Lung (tissue), 17 donors: ENCODE measurements at places on chromosomes 4 and X.
A peak's percentile ranks its signal among the peaks of the same experiment; 100 is the strongest.

DNA sequence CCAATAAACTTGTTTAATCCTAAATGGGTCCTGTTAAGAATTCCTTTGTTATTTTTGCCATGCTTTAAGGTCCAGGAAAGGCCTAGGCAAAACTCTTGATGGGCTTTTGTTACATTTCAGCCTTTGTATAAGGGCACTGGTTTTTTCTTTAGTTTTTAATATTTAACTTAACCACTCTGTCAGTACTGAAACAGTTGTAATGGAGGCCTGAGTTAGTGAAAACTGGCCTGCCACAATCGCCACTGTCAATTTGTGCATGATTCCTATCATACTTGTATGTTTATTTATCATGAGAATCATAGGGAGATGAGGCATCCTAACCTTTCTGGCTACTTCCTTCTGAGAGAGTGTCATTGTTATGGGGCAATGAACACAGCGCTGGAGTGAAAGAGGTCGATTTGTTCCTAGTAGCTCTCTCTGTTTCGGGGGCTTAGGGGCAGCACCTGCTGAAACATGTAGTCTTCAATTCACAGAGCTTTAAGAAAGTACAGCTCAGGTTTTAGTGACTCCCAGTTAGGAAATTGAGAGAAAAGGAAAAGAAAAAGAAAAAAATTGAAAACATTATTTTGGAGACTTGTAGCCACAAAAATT lies 393.8 kb upstream of the FSTL5 start:
- DNase-seq, result no peak

DNA sequence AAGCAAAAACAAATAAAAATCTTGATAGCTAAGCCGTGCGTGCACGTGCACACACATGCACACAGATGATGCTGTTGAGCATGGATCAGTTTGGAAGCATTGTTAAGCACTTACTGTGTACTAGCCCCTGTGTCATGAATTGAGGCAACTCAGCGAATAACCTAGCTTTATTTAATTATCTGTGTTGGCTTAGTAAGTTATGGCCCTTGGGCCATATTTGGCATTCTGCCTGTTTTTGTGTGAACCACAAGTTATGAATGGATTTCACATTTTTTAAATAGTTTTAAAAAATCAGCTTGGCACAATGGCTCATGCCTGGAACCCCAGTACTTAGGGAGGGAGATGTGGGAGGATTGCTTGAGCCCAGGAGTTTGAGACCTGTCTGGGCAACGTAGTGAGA lies 113.6 kb upstream of the CBLL2 start:
- DNase-seq, result no peak

DNA sequence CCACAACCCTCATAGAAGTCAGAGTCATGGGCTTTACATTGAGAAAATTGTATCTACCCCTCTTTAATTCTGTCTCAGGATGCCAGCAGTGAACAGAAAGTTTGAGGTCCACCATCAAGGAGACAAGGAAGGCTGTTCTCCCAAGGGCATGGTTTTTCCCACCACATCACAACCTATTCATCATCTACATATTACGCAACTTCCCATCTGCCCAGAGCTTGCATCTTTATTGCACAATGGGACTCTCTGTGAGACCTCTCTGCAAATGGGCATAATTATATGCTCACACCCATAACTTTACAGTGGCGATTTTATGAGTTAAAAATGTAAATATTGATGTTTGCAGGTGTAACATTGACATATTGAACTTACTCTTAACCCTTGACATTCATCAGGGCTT lies 38.9 kb downstream of the PAGE2 start:
- DNase-seq, result peak; percentile 5

- peak; percentile 99 for DNase-seq
Observed at GRCh38 chr4:120317713-120318112, 251.1 kb upstream of the MAD2L1 start.

DNA sequence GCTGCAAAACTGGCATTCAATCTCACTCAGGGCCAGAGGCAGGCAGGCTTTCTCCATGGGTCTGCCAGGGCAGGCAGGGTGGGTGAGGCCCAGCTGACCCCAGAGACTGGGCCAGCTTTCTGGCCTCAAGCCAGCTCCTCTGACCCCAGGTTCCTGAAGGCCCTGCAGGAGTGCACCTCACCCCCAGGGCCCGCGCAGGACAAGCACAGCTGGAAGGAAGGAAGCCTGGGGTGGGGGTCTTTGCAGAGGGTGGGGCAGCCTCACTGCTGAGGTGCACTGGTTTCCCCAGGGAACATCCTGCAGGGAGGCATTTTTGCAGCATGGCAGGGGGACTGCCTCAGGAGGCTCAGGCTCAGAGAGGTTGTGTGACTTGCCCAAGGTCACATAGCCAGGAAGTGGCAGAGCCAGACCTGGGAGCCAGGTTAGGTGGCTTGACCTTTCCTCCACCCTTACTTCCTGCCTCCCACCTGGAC lies 31.5 kb upstream of the AFAP1 start:
- DNase-seq, result no peak

- no peak for DNase-seq
Observed at GRCh38 chr4:531721-532565, 32.9 kb downstream of the PIGG start.

DNA sequence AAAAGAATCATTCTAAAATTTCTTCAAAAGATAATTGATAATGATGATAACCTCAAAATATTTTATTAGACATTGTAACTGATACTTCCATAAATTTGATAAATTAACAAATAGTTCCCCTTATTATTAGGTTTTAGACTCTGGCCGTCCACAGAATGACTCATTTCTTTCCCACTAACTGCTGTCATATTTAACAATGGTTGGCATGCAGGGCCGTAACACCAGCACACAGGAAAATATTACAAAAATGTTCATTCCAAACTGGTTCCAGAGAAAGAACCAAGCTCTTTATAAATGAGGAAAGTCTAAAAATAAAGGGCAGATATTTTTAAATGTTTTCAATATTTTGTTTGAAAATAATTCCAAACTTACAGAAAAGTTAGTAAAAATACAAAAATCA lies 28.2 kb downstream of the WDFY3 start:
- DNase-seq, result no peak

DNA sequence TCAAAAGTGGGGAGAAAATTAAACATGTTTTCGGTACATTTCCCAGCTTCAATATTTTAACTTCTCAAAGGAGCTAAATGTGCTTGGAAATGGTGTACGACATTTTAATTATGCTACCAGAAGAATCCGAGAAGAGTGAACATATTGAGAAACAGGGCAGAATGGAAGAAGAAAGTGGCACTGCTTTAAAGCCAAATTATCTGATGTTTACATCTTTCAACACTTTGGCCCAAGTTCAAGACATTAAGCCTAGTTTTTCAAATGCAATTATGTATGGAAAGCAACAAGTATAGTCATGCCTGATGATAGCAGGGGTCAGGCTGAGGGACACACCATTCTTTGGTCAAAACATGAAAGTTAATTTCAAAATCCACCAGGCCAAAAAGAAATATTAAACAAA lies 577.9 kb upstream of the ZFP42 start:
- no peak for DNase-seq

DNA sequence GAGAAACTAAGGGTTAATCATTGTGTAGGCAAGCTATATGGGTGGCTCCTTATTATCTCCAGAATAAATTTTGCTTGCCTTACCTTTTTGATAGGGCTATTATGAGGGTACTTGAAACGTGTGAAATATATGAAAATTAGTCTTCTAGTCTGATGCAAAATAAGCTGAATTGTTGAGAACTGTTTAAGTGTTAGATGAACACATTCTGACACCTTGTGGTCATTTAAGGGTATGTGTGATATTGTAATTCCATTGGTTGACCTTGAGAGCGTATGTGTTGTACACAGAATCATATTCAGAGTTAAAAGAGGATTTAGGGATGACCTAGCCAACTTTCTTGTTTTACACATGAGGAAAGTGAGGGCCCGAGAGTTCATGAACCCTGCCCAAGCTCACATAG lies 44.6 kb upstream of the LINC00632 start:
- no peak for DNase-seq

GRCh38 chr4:108533245-108533844 lies 87.0 kb upstream of the RPL34 start:
- no peak for DNase-seq

GRCh38 chr4:122959981-122960610 lies 37.7 kb upstream of the NUDT6 start:
- no peak for DNase-seq

DNA sequence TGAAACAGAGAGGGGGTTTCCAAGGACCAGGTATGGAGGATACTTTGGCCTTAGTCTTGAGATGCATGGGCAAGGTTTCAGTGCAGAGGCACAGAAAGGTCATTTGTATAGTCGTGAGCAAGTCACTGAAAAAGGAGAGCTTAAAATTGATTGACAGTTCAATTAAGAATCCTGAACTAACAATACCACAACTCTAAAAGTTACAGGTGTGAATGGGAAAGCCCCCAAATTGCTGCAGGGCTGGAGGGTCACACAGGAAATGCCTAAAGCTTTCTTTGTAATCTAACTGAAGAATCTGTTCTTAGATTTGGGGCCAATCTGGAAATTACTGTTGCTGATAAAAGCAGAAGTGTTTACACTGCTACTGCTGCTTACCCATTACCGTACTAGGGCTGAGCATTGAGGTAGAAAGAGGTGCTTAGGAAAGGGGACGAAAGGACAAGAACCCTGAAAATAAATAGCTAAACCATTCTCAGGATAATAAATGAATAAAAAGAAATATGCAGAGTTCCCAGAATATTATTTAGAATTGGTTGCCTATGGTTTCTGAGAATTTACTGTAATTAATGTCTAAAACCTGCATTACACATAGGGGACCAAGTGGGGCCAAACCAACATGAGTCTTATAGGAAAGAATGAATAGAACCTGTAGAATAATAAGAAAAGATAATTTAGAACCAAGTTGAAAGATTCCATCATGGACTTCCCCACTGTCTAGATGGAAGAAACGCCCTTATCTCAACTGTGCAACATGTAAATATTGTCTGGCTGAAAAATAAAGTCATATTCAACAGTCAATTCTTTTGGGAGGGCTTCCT lies 91.9 kb upstream of the PPP1R2C start:
- no peak for DNase-seq

GRCh38 chrX:64977830-64978229 lies 1.6 kb upstream of the ZC4H2 start:
- DNase-seq, result no peak

DNA sequence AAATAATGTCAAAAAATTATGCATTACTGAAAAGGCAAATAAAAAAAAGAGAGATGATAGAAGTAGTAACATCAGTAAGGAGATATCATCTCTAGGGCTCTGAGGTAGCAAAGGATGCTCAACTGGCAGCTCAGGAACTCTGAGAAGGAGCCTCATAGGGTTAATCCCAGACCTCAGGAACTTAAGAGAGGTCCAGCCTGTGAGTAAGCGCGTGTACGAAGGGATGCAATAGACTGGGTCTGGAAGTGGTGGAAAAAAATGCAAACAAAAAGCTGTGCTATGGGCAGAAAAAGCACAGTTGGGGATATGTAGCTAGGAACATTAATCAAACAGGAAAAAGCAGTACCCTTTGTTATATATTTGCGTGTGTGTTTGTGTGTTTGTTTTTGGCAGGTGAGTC lies 282.0 kb downstream of the GALNTL6 start:
- DNase-seq, result no peak

DNA sequence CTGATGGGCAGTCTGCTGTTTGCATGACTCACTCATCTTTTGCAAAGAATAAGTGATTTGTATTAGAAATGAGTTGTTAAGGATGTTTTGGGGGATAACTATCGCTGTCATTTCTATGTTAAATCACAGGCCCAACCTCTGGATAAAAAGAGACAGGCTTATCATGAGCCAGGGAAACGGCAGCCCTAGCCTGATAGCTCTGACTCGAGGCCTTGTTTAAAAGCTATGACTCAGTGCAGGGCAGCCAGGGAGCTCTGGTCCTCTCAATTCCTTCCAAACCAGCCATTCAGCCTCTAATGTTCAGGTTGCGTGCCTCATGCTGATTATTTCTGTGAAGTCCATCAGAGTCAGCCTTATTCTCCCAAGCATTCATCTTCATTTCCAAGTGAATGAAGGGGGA lies 305.9 kb upstream of the HAND2 start:
- peak; percentile 13 for DNase-seq

DNA sequence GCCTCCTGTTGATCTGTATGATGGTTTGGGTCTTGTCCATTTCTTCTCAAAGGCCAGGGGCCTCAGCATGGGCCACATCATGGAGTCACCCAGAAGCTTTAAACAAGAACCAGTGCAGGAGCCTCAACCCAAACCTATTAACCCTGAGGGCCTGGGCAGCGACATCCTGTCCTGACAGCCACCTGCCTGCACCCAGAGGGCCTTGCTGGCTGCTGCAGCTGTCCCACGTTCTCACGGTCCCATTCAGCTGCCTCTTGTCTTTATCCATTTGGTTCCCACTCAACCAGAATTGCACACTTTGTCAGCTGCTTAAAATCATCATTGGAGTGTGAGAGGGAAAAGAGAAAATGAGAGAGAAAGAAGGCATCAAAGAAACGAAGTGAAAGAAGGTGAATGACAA lies 21.6 kb downstream of the C4orf50 start:
- DNase-seq, result no peak

- DNase-seq, result no peak
Observed at GRCh38 chrX:5644776-5645175, 583.9 kb downstream of the NLGN4X start.

GRCh38 chrX:134173541-134174272 lies 63.3 kb upstream of the CCDC160 start:
- DNase-seq, result peak; percentile 18

DNA sequence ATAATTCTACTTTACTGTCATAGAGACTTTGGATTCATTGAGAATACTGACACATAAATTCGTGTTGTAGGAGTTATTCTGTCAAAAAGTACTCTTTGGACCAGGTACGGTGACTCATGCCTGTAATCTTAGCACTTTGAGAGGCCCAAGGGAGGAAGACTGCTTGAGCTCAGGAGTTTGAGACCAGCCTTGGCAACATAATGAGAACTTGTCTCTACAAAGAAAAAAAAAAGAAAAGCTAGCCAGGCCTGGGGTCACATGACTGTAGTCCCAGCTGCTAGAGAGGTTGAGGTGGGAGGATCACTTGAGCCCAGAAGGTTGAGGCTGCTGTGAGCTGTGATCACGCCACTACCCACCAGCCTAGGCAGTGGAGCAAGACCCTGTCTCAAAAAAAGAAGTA lies 54.9 kb downstream of the WDR19 start:
- DNase-seq, result no peak

- DNase-seq, result peak; percentile 26
Observed at GRCh38 chr4:40769266-40769665, 19.5 kb downstream of the NSUN7 start.

DNA sequence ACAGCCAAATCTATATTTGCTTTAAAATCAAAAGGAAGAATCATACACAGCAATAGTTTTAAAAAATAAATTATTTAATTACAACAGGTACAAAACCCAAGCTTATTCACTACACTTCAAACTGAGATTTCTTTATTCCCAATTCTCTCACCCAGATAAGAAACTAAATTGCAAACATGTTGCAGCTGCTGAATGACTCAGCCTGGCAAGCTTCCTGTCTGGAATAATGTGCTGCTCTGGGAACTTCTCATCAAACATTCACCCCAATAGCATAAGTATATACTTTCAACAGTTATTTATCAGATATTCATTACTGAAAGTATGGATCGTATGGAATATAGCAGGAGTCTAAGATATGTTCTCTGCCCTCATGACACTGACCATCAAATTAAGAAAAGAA lies 43.0 kb upstream of the GABRA2 start:
- DNase-seq, result peak; percentile 24

GRCh38 chr4:55706541-55706940 lies 70.4 kb upstream of the NMU start:
- DNase-seq, result no peak

GRCh38 chr4:139972305-139972704 lies 181.7 kb downstream of the MAML3 start:
- no peak for DNase-seq

- DNase-seq, result no peak
Observed at GRCh38 chr4:152559641-152560040, 23.7 kb upstream of the FBXW7 start.

- no peak for DNase-seq
Observed at GRCh38 chr4:3305610-3306371, 13.0 kb downstream of the RGS12 start.
